ENCODE measurements at places on chromosomes 11 and 22.

GRCh38 chr11:110777775-110778174 lies 65.5 kb upstream of the ARHGAP20 start:
- DNase-seq: no peak

DNA sequence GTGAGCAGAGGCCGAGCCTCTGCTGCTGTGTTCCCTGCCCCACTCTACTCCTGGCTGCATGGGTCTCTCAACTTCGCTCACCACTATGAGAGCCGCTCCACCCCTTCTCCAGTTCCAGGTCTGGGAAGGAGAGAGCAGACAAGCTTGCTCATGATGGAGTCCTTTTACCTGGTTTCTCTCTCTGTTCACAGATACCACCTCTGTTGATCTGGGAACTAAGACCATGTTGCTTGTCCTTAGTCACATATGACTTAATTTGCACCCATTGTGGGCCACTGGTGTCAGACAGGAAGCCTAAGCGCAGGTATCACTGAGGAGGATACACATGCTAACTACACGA lies 26.8 kb downstream of the MCM5 start:
- DNase-seq: no peak

- DNase-seq: peak; percentile 56
Measured at GRCh38 chr22:23137905-23138561, 3.8 kb downstream of the RSPH14 start.

GRCh38 chr22:36347094-36347493 lies 40.7 kb downstream of the MYH9 start:
- no peak for DNase-seq

GRCh38 chr11:27551127-27551526 lies 44.6 kb upstream of the LIN7C start:
- no peak for DNase-seq

DNA sequence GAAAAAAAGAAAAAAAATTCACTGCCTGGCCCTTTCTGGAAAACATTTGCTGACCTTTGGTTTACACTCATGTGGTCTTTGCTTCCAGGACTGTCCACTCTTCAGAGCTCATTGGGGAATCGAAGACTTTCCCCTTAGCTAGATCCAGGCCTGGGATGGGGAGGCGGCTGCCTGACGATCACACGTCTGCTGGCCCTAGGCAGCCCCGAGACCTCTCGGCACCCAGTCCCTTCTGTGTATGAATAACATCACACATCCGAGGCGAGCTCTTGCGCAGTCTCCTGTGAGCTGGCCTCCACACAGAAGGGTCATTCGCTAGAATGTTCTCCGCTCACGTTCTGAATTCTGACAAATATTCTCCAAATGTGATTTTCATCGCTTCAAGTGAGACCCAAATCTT lies 25.7 kb upstream of the GAL start:
- no peak for DNase-seq

- DNase-seq: no peak
Measured at GRCh38 chr11:2955906-2956476, 26.8 kb upstream of the PHLDA2 start.

GRCh38 chr11:105407101-105407500 lies 202.8 kb upstream of the GRIA4 start:
- no peak for DNase-seq

- DNase-seq: no peak
Measured at GRCh38 chr11:102473543-102473942, 21.0 kb upstream of the TMEM123 start.

GRCh38 chr11:17741487-17741886 lies 6.9 kb downstream of the KCNC1 start:
- DNase-seq: no peak

DNA sequence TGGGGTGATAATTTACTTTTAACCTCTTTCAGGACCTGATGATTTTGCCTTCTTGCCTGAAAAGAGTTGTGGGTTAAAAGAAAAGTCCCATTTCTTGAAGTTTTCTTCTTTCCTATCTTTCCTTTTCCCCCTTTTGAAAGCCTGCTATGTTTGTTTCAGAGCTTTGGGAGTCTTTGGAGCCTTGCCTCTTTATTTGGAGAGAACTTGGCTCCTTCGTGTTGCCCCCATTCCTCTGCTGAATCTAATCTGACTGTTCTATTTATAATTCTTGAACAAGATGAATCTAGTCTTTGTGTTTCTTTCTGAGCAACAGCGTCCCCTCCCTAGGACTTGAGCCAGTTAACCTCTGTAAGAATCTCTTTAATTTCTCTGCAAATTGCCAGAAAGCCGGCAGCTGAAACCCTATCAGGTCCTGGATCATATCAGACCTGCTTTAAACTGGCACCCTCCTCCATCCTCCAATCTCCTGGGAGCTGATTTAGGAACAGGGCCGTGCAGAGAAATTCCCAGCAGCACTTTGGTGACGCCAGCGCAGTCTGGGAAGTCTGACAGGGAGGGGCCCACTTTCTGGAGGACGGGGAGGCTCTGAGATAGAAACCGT lies 289.1 kb upstream of the SORL1-AS1 start:
- no peak for DNase-seq

DNA sequence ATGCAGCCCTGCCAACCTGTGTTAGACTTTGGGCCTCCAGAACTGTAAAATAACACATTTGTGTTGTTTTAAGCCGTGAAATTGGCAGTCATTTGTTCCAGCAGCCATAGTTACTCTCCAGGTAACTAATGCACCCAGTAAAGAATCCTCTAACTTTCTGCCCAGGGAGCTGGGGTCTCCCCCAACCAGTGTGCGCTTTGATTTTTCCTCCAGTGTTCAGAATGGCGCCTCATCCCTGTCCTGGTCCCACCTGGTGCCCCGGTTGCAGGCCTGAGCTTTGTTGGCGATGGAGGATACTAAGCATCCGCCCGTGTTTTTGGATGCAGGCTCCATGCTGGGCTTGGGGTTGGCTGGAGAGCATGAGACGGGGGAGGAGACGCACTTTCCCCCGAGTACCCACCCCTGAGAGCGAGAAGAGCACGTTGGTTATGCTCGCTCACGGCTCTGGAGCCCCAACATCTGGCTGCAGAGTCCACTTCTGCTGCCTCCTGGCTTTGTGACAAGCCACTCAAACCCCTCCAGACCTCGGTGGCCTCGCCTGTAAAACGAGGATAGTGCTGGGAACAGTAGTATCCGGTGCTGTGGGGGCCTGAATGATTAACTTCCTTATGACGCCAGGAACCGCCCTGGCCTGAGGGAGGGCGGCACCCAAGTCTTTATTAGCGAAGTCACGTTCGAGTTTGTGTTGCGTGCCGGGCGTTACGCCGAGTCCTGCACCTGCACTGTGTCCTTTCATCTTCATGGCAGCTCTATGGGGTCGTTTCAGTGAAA lies 25.8 kb downstream of the MRGPRD start:
- DNase-seq: no peak

DNA sequence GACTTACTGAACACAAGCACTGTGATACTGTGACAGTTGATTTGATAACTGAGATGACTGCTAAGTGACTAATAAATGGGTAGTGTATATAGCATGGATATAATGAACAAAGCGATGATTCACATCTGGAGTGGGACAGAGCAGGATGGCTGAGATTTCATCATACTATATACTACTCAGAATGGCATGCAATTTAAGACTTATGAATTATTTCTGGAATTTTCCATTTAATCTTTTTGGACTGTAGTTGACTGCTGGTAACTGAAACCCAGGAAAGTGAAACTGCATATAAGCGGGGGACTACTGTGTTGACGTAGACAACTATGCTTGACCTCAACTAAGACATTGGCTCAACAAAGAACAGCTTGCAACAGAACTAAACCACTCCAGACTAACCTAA lies 20.0 kb upstream of the NUCB2 start:
- no peak for DNase-seq

DNA sequence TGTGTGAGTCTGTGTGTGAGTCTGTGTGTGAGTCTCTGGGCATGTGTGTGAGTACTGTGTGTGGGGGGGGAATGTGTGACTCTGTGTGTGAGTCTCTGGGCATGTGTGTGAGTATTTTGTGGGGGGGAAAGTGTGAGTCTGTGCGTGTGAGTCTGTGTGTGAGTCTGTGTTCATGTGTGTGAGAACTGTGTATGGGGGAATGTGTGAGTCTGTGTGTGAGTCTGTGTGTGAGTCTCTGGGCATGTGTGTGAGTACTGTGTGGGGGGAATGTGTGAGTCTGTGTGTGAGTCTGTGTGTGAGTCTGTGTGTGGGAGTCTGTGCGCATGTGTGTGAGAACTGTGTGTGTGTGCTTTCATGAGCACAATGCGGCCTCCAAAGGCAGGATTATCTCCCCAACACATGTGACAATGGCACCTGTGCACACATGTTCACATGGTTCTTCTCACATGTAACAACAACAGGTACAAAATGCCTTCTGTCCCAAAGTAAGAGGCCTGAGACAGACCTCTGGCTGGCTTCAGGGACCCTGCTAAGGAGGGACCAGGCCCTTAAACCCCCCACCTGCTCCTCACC lies 1.6 kb downstream of the CD5 start:
- DNase-seq: no peak

DNA sequence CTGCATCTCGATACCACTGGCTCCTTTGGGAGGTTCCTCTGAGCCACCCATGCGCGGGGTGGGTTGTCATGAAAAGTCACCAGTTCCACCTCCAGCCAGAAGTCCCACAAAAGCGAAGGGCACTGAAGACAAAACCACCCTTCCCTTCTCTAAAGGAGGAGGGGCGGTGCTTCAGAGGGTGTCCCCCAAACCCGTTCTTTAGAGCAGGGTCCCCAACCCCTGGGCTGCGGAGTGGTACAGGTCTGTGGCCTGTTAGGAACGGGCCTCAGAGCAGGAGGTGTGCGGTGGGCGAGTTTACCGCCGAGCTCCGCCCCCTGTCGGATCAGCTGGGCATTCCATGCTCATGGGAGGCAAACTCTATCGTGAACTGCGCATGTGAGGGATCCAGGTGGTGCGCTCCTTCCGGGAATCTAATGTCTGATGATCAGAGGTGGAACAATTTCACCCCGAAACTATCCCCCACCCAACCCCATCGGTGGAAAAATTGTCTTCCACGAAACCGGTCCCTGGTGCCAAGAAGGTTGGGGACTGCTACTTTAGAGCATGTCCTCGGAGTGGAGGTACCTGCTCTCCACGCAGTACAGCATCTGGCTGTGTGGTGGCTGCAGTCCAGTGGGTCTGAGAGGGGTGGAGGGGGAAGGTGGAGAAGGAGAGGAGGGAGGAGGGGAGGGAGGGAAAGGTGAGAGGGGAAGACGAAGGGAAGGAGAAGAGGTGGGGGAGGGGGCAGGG lies 72.9 kb upstream of the SEPTIN5 start:
- no peak for DNase-seq

- DNase-seq: no peak
Measured at GRCh38 chr11:58787903-58788302, 56.2 kb upstream of the GLYAT start.

GRCh38 chr11:102669664-102670063 lies 35.9 kb downstream of the MMP27 start:
- DNase-seq: no peak

GRCh38 chr11:3219281-3219892 lies 774 bp upstream of the MRGPRG start:
- DNase-seq: no peak

- DNase-seq: peak; percentile 45
Measured at GRCh38 chr22:44180706-44181032, at the start of gene PARVG. Gene PARVG (plus strand): TSS chr22:44180925. CDS start chr22:44183330, 2,405 bp downstream.

DNA sequence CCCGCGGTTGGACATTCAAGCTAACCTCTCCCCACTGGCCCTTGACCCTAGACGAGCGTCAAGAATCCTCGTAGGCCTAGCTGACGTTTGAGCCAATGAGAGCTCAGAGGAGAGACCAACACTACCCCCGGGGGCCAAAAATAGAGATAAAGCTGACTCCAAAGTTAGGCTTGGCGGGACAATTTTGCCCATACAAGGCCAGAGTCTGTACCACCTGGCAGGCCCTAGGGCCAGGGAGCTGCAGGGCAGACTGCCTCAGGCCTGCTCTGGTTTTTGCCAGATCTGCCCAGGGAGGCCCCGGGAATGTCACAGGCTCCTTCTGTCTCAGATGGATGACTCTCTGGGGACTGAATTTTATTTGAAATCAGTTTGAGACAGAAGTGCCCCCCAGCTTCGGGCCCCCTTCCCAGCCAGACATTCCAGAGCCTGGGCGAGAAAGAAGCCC lies 40.8 kb upstream of the ACCSL start:
- DNase-seq: no peak

- no peak for DNase-seq
Measured at GRCh38 chr11:73401924-73402833, 26.0 kb downstream of the RELT start.

DNA sequence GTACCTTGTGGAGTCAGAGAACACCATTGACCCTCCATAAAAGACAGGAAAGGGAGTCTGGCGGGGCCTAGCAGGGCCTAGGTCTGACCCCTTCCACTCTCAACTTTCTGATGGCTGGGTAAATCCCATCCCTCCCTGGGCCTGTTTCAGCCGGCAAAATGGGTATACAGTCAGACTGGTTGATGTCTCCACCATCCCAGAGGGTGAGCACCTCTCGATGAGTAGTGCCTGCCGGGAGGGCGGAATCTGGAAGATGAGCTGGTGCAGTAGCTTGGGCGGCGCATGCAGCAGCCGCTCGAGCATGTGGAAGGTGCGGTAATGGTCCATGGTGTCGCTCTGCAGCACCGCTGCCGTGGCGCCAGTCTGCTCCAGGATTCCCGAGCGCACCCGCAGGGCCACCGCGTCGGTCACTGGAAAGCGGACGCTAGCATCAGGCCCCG lies 528 bp downstream of the FIBP start:
- DNase-seq: no peak

DNA sequence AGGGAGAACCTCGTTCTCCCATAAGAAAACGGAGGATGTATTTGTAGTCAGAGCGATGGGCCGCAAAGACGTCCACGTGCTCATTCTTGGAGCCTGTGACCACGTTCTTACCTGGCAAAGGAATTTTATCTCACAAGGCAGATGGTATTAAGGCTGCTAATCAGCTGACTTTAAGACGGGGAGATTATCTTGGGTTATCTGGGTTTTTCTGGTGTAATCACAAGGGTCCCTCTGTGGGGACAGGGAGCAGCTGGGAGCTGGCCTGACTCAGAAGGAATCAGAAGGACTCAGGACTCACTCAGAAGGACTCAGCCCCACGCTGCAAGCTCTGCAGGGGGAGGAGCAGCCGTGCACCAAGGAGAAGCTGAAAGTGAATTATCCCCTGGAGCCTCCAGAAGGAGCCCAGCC lies 7.5 kb upstream of the SIGIRR start:
- no peak for DNase-seq

DNA sequence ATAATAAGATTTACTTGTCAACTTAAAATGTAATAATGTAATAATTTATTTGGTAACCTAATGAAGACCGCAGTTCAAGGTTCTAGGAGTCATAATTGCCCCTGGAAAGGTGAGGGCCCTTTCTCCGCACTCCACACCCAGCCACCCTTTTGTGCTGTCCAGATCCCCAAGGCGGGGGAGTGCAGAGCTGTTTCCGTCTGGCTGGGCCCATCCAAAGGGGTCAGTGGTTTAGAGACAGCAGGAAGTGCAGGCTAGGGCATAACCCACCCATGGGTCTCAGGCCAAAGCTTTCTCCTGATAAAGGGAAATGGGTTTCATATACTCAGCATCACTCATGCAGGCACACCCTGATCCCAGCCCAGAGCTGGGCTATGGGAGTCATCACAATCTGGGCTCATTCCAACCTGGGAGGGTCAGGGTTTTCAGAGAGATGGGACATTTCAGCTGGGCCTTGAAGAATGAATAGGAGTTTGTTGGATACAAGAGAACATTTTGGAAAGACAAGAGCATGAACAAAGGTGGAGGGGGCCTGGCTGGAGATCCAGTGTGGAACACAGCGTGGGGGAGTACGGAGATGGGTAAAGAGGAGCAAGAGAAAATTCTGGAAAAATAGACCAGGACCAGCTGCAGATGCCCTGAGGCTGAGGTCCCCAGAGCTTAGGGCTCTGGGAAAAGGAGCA lies 432.2 kb downstream of the TBC1D22A start:
- peak; percentile 7 for DNase-seq

GRCh38 chr11:76714493-76714892 lies 43.9 kb upstream of the LRRC32 start:
- DNase-seq: no peak
